Kasumi-1 (cell line): ENCODE measurements at places on chromosomes 4 and X.

GRCh38 chr4:189255636-189256035 lies 685.0 kb upstream of the FRG1 start:
- DNase-seq, result no peak

DNA sequence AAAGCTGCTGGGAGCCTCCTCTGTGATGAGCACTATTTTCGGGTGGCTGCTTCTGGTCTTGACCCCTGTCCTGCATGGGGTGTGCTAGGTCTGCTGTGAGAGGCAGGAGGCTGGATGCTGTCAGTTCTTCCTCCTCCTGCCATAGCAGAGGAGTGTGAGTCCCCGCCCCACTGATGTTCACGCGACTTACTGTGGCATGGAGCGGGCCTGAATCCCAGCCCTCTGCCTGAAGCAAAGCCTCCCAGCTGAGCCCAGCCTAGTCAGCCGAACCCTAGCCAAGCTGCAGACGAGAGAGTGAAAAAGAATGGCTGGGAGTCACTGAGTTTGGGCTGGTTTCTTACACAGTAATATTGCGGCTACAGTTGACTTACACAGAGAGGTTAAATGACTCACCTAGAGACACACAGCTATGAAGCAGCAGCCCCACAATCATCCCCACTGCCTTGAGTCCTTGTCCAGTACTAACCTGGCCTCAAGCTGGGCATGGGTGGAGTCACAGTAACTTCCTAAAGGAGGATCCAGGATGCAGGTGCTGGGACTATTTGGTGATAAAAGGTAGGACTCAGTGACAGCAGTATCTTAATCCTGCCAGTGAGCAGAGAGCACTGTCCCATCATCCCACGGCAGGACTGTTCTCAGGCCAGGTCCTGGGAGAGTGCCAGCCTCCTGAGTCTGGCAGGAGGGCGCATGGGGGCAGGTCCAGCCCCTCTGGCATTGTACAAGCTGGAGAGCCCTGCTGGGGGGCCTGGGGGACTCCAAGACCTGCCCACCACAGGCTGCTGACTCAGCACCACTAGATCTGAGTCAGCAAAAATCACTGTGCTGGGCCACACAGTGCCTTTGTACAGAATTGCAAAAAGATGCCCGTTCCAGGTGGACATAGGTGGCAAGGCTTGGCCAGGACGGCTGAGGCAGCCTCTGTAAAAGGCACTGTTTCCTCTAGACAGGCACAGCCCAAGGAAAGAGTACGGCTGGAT lies 60.4 kb upstream of the CRMP1 start:
- DNase-seq, result no peak

- DNase-seq, result no peak
Measured at GRCh38 chr4:108053251-108053711, 63.6 kb downstream of the HADH start.

DNA sequence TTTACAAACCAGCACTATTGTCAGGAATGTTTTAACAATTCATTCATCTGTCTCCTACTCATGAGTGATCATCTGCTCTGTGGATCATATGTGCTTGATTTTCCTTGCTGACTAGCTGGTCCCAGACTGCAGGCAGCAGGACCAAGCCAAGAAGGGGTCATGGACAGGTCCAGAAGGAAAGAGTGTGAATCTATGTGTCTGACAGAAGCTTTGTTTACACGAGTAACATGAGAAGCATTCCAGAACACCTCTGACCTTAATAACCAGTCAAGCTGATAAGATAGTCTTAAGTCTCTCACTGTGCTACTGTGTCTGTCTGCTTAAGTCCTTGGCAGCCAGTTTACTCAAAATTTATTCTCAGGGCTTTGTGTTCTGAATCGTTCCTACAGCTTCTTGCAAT lies 39.0 kb downstream of the GUCY1A1 start:
- DNase-seq, result no peak

GRCh38 chr4:159024266-159024665 lies 78.6 kb upstream of the RAPGEF2 start:
- DNase-seq, result no peak

- DNase-seq, result no peak
Measured at GRCh38 chrX:40845331-40845911, 110.1 kb upstream of the MED14 start.

- DNase-seq, result no peak
Measured at GRCh38 chrX:132837126-132837525, 121.3 kb downstream of the HS6ST2 start.

- no peak for DNase-seq
Measured at GRCh38 chr4:76544725-76545124, 109.7 kb downstream of the SHROOM3 start.

DNA sequence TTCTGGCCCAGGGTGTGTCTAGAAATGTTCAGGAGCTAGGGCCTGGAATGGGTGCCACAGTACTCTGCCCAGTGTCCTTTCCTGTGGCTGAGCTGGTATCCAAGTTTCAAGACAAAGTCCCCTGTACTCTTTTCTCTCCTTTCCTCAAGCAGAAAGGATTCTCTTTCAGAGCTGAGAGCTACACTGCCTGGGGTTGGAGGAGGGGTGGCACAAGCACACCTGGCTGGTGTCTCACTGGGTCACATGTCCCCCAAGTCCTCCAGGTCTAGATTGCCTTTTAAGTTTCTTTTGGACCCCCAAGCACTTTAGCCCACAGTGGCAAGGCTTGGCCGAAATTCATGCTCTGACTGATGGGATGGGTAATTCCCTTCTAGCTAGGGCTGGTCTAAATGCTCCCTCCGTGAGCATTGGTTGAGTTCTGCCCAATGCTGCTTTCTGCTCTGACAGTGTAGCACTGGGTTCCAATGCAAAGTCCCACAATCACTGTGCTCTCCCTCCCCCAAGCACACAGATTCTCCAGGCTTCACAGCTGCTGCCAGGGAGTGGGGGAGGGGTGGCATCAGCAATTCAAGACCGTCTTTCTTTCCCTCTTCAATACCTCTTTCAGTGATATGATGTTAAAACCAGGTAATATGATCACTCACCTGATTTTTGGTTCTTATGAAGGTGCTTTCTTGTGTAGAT lies 47.8 kb downstream of the BEX3 start:
- DNase-seq, result no peak

DNA sequence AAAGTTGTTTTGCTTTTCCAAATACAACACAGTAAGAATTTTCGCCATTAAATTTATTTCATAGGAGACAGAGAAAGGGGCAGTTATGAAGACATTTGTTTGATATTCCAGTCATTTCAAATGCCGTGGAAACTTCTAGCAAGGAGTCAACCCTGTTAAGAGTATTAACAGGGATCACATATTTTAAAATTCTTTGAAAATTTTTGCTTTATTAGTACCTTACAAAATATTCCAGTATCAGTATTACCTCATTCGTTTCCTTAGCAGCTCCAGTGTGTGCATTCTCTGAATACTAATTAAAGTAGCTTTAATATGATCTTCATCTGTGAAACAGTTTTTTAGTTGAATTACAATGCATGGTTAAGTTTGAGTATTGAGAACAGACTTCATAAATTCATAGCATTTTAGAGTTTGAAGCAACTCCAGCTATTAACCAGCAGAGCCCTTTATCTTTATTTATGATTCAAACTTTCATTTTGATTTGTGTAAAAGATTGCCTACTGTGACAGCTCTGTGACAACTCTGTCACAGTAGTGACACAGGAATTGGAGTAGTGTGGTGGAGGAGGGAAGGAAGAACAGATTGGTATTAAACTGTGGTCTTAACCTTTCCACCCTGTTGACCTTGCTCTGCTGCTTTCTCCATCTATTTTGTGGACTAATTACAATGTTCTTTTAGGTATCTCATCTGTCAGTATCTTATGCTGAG lies 86.3 kb downstream of the PDLIM5 start:
- DNase-seq, result no peak

DNA sequence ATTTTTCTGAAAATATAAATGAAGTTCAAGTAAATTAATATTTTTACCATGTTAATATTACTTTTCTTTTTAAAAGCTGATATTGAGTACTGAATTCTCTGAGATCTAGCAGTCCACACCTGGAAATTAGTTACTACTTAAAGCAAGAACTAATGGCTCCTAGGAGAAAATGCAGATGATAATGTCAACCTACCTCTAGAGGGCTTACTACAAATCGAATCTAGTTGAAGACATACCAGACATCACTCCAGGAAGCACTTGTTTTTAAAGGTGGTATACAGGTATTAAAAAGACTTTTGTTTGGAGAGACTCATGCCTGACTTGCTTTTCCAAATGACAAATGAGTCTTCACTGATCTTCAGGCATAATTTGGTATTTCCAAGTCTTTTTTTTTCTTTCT lies 516.4 kb upstream of the BOD1L1 start:
- peak; percentile 39 for DNase-seq

DNA sequence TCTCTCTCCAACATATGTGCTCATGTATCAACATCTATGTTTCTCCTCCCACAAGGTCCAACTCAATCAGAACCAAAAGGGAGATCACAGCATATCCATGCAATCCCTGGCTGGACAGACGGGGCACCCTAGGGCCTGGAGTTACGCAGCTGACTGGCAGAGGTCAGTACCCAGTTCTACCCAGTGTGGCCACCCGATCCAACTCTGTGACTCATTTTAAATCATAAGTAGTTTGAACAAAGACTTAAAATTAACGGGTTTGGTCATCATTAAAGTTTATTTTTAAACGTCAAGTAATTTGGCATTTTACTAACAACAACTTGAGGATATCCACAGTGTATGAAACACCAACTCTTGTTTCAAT lies 59.5 kb downstream of the APBB2 start:
- DNase-seq, result no peak

GRCh38 chrX:24506082-24506481 lies 41.0 kb downstream of the PDK3 start:
- no peak for DNase-seq

DNA sequence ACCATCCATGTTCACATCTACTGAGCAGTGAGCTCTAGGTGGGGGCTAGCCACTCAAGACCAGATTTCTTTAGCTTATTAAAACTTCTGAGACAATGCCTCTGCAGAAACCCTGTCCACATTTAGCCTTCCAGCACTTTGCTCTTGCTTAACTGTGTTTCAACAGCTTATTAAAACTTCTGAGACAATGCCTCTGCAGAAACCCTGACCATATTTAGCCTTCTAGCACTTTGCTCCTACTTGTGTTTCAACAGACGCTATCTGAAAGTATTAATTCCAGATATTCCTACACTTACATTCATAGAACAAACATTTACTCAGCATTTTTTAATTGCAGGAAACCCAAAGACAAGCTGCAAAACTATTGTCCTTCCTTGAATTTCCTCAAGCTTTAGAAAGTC lies 91.9 kb downstream of the SEL1L3 start:
- DNase-seq, result no peak

- no peak for DNase-seq
Measured at GRCh38 chrX:151722241-151722846, 6.5 kb downstream of the FATE1 start.

DNA sequence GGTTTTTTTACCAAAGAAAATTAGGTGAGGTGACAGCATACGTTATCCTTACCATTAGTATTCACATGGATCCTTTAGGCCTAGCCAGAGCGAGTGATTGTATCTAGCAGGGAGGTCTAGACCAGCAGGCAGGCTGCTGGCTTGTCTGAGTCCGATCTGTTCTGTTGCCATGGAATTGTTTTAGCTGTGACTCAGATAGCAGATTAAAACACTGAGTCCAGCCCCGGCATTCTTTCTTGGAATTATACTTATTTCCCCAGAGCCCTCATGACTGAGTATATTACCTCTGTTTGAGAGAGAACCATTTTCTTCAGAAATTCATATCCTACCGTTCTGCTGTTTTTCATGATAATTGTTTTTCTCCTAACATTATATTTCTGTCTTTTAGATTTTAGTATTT lies 37.4 kb downstream of the OCRL start:
- no peak for DNase-seq

- DNase-seq, result peak; percentile 57
Measured at GRCh38 chr4:129929052-129929451, 833.1 kb downstream of the C4orf33 start.

- DNase-seq, result no peak
Measured at GRCh38 chr4:15651676-15652075, 3.5 kb downstream of the FBXL5 start.

GRCh38 chr4:90198086-90198847 lies 71.1 kb downstream of the CCSER1 start:
- no peak for DNase-seq

GRCh38 chrX:16770970-16771482 lies 15.2 kb upstream of the TXLNG start:
- no peak for DNase-seq

DNA sequence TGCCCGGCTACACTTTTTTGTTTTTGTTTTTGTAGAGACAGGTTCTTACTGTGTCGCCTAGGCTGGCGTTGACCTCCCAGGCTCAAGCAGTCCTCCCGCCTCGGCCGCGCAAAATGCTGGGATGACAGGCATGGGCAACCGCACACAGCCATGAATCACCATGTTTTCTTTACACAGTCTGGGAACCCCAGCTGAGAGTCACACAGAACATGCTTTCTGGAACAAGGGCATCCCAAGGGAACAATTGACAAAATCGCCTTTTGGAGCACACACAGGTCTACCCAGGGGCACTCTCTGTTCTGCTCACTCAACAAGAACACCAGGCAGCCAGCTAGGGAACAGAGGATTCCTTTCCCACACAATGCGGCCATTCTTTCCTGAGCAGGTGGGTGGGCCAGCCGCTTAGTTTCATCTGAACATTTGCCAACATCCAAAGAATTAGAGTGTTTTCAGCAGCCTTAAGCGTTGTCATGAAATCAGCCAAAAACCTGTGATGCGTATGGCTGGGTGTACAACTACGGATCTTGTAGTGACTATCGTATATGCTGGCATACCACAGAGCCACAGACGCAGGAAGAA lies 15.7 kb downstream of the PRKX start:
- no peak for DNase-seq

DNA sequence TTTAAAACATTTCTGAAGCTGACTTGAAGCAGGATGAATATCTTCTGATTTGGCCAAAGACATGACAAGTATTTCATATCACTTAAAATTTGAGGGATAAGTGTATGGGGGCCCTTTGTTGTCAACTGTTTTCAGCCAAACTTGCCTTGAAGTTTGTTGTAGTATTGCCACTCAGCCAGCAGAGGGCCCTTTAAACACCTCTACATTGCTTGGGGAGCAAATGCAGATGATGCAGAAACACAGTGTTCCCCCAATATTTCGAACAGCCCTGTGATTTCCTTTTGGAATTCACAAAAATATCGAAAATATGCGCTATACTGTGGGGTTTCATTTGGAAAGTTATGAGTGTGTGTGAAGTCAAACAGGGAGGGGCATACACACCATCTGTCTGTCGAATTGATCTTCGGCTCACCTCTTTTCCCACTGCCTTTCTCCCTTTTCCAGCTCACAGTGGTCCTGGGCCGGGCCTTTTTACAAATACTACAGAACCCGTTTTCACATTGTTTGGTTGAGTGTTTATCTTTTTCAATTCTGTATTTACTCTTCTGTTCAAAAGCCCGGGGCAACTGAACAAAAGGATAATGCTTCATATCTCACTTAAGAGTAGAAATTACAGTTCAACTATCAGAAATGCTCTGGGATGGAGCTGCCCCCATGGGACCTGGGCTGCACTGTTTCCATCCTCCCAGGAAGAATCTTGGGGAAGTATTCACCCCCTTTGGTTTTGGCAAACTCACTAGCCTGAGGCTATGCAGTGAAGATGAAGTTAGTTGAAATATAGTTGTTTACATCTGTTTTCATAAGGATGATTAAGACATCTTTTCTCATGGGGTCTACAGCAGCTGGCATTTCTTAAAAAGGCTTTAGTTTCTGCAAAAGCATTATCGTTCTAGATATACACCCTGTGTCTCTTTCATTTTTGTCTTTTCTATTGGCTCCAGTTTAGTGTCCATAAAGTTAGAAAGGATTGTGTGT lies 137.6 kb downstream of the EGF start:
- peak; percentile 48 for DNase-seq

GRCh38 chr4:108109997-108110416 lies 58.7 kb downstream of the LEF1 start:
- no peak for DNase-seq
